ENCODE measurements at places on chromosomes 12 and 14. TPM values are rescaled to one million over a fixed set of nuclear protein-coding genes. Genes with fewer than 3 reads are reported as not detected.

TAS2R20 gene
- total RNA-seq: 6.1 TPM

ACOT4 gene
- total RNA-seq: 4.7 TPM

PPP1R3E gene
- 28.2 TPM for total RNA-seq

RPS6KL1 gene
- total RNA-seq: 10.7 TPM

SLC5A8 gene
- total RNA-seq: not detected

P2RX2 gene
- total RNA-seq: 0.36 TPM

HNRNPA1 gene
- total RNA-seq: 1,348 TPM

OR4E2 gene
- total RNA-seq: not detected

RNASE3 gene
- total RNA-seq: not detected

LRP1-AS gene
- total RNA-seq: not detected

EML1 gene
- total RNA-seq: 34.1 TPM

KCNA1 gene
- total RNA-seq: not detected

PLA2G1B gene
- not detected for total RNA-seq

PPP4R4 gene
- 0.60 TPM for total RNA-seq

ST8SIA1 gene
- total RNA-seq: 9.4 TPM

SIX1 gene
- 1.7 TPM for total RNA-seq

PRH2 gene
- total RNA-seq: not detected

SLC24A4 gene
- 0.75 TPM for total RNA-seq

EPYC gene
- not detected for total RNA-seq

FAM222A gene
- 0.73 TPM for total RNA-seq

PLEKHA5 gene
- 102 TPM for total RNA-seq

MYF6 gene
- not detected for total RNA-seq

SIX6 gene
- not detected for total RNA-seq

CISTR gene
- total RNA-seq: not detected

BMP4 gene
- total RNA-seq: 10.8 TPM

SPIC gene
- not detected for total RNA-seq

CCDC60 gene
- 4.8 TPM for total RNA-seq

CDKN3 gene
- total RNA-seq: 2.4 TPM

MANSC1 gene
- total RNA-seq: 38.9 TPM

SDR39U1 gene
- 73.5 TPM for total RNA-seq

SLC2A14 gene
- 0.31 TPM for total RNA-seq

KRT82 gene
- not detected for total RNA-seq

FAIM2 gene
- total RNA-seq: 6.2 TPM

PSME1 gene
- total RNA-seq: 227 TPM

CEBPE gene
- not detected for total RNA-seq

VRTN gene
- not detected for total RNA-seq

MSI1 gene
- total RNA-seq: 1.4 TPM

RD3L gene
- not detected for total RNA-seq

DAO gene
- not detected for total RNA-seq

NDUFA12 gene
- total RNA-seq: 79.2 TPM

COX8C gene
- total RNA-seq: not detected

DCN gene
- total RNA-seq: 540 TPM

NOS1 gene
- total RNA-seq: 0.10 TPM

TEX52 gene
- total RNA-seq: not detected

RND1 gene
- total RNA-seq: 1.9 TPM

ADCY4 gene
- 61.7 TPM for total RNA-seq

TAMALIN gene
- total RNA-seq: 50.7 TPM

CD69 gene
- total RNA-seq: 10.7 TPM

Data from ureter (tissue), 1 donor.